ENCODE measurements at places on chromosomes 5 and 9.

DNA sequence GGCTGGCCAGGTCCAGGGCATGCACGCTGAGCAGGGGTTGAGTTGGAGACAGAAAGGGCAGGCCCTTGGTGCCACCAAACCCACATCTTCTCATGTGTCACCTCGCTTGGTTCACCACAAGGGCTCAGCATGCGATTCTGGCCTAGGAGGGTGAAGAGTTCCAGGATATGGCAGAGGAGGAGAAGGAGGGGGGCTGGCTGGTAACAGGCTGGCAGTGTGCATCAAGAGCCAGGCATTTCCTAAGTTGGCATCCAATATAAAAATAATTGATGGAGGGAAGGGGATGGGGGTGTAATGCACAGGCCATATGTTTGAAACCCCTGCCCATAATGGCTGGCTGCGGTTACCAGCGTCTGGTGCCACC is 255.6 kb downstream of the NFIB start:
- no peak for DNase-seq

GRCh38 chr9:126459126-126459525 is 132.5 kb downstream of the MVB12B start:
- peak; percentile 37 for DNase-seq

- DNase-seq: no peak
Observed at GRCh38 chr5:123156577-123157296, 67.7 kb downstream of the PRDM6 start.

DNA sequence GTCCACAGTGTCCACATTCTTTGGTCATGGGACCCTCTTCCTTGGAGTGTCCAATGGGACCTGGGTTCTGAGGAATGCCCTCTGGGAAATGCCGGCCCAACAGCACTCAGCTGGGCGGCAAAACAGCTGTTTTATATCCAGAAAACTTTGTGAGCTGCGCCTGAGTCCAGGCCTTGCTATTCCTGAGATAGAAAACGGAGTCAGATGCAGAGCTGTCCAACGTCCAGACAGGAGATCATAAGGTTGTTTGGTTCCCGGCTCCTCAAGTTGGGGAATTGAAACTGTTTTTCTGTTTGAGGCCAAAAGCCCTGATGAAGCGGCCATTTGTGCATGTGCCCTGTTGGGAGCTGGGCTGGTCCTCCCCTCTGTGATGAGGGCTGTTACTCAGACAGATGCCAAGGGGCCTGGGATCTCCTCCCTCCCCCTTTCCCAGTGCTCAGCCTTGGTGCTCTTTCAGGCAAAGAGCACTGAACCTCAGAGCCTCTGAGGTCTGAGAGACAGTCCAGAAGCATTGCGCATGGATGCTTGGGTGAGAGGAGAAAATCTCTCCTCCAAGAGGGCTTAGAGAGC is 66.6 kb upstream of the GARNL3 start:
- DNase-seq: no peak

DNA sequence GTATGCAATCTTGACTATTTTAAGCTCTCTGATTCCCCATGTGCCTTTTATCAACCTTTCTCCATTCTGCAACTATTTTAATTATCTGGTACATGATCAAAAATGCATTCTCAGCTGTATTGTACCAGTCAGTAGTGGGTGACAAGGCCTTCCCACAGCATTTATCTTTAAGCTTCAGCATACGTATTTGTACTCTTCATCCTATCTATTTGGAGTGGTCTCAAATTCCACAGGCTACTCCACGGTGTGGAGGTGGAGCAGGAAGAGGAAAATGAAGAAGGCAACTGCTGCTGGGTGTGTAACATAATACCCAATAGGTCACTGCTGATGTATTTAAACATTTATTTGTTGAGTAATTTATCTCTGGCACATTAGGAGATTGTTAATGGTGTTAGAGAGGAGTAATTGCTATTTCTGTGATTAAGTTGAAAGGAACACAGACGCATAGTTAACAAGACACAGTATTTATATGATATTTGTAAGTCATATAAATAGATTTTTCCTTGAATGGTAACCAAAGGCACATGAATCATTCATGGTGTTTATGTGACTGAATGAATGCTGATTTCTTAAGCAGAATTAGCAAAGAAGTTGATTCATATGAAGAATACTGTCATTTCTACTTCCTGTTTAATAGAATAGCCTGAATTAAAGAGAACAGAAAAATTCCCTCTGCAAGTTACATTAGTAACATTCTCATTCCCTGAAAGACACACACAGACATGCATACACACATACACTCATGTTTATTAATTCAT is 153.8 kb upstream of the NR3C1 start:
- no peak for DNase-seq

DNA sequence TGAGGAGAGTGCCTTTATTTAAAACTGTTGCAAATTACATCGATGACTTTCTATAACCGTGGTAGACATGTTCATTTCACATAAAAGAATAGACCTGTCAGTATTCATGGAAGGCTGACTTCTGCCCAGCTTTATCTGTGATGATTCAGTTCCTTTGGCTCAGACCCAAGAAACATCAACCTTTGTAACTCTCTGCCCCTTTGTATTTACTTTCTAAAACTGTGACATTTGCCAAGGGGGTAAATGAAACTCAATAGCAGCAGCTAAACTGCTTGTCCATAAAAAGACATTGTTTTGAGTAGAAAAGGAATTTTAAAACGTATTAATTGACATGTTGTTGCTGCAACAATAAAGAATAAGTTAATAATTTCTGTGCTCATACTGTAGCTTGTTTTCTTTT is 137.8 kb upstream of the ANKH start:
- no peak for DNase-seq

DNA sequence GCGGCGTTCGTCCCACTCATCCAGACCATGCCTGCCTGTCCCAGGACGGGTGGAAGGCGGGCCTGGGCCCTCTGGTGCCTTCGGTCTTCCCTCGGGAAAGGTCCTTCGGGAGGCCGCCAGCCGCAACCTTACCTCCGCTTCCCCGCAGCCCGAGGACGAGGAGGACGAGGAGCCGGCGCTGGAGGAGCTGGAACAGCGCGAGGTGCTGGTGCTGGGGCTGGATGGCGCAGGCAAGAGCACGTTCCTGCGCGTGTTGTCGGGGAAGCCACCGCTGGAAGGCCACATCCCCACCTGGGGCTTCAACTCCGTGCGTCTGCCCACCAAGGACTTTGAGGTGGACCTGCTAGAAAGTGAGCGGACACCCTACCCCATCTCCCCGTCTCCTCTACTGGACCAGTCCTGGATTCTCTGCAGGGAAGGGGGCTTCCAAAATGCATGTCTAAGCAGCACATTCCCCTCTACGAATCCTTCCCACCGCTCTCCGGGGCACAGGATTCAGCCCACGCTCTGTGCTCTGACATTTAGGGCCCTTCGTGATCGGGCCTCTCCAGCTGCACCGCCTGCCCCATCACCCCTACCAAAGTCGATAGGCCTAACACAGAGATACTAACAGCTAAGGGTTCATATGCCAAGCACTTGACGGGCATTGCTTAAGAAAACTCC is 1.1 kb downstream of the ARL10 start:
- no peak for DNase-seq

DNA sequence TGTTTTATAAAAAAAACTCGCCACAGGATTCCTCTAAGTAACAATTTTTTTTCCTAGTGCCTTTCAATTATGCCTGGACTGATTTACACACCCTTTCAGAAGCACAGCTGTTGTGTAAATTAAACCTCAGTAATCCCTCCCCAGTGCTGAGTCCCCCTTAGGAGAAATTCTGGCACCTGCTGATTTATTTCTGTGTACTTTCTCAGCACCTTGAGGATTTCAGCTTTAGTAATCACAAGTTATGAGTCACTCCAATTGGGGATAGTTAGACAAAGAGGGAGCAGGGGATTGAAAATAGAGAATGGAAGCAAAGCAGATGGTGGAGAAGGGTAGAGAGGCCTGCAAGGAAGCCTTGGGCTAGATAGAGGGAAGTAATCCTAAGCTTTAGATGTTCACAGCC is 171.7 kb downstream of the TTLL11 start:
- DNase-seq: no peak

- DNase-seq: no peak
Observed at GRCh38 chr5:6576861-6577501, 55.9 kb downstream of the NSUN2 start.

DNA sequence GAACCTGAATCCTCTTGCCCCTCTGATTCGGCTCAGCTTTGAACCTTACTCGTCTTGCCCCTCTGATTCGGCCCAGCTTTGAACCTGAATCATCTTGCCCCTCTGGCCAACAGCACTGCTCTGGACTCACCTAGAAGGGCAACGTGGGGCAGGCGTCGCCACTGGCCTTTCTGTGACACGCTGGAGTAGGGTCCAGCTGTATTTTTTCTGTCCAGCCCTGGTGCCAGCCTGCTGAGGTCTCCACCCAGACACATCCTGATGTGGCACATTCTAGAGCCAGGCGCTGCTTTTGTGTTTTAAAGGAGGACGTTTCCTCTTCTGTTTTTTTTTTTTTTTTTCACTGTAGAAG is 15.2 kb upstream of the CPEB4 start:
- no peak for DNase-seq

- DNase-seq: no peak
Observed at GRCh38 chr5:142568283-142568995, 117.5 kb downstream of the FGF1 start.

DNA sequence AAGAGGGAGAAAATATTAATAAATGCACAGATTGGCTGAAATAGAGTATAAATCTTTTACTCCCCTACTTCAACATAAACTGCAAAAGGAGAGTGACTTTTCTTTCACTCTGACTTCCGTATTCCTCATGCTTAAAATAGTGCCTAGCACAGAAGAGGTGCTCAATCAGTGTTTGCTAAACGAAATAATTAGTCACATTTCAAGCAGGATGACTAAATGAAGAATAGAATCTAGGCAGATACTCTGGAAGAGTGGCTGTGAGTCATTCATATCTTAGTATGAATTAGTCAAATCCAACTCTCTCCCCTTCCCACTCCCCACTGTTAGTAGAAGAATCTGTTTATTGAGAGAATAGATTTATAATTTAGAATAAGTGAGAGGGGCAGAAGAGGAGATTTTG is 4.8 kb downstream of the CD274 start:
- DNase-seq: no peak

DNA sequence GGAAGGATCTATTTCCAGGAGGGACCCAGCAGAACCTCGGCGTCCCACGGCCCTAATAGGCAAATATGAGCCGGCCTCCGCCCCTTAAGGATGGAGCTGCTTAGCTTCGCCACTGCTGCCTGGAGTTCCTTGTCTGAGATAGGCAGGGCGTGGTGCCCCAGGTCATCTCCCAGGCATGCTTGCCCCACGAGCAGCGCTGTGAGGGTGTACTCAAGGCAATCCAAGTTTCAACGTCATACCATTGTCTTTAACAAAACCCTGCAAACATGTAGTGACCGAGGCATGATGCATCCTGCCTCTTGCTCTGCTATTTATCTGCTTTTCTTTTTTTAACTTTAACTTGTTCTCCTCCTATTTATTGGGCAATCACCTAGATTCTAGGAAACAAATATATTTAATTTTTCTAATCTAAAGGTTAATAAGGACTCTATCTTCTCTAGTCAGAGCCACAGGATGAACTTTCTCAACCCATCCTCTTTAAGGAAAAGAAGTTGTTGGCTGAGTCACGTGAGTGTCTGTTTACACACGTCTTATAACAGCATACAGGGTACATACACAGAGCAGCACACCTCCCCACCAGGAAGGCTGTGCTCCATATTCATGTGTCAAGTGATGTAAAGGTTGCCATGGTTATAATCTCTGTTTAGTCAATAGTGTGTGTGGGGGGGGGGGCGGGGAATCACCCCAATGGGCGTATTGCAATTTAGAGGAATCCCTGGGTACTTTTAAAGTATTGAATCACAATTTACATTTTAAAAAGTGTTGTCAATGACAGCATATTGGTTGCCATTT is 27.3 kb upstream of the ZSWIM6 start:
- no peak for DNase-seq

DNA sequence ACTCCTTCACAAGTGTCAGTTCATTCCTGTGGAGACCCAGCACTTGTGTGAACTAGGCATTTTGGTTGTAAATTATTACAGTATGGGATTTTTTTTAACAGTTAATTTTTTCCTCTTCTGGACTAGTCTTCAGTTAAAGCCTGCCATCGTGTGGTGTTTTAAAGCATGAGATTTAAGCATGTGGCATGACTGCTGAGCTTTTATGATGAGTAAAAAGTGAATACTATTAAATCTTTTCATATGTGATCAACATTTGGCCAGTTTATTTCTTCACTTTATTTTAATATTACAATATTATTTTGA is 25.0 kb downstream of the LMNB1 start:
- no peak for DNase-seq

GRCh38 chr5:582936-583635 is 29.1 kb upstream of the CEP72 start:
- no peak for DNase-seq

GRCh38 chr5:10235350-10235749 is 14.3 kb downstream of the ATPSCKMT start:
- DNase-seq: no peak

GRCh38 chr9:5720151-5720550 is 91.2 kb downstream of the RIC1 start:
- no peak for DNase-seq

DNA sequence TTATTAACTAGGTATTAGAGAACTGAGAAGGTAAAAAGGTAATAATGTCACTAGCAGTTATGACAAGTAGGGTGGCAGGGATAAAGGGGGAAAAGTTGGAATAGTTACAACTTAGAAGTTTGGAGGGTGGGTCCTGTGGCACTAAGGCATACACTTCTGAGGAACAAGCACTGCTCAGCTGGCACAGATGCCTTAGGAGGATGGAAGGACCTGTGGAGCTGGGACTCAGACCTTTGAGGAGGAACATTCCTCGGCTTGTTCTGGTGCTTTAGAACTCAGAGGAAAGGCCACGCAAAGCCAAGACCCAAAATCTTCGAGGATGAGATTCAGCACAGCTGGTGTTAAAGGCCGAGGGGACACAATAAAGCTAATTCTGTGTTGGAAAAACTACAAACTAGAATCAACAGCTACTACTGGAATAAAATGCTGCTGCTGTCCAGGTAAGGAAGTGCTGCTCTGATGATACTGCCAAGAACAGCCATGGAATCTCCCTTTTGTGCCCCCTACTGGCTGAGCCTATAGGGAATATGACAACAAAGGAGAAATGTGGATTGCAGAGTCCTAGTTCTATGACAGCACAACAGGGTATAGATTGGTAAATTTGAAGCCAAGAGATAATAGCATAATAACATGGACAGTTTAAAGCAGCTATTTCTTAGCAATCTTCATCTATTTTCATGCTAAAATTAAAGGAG is 126.7 kb downstream of the SLC25A46 start:
- DNase-seq: no peak

DNA sequence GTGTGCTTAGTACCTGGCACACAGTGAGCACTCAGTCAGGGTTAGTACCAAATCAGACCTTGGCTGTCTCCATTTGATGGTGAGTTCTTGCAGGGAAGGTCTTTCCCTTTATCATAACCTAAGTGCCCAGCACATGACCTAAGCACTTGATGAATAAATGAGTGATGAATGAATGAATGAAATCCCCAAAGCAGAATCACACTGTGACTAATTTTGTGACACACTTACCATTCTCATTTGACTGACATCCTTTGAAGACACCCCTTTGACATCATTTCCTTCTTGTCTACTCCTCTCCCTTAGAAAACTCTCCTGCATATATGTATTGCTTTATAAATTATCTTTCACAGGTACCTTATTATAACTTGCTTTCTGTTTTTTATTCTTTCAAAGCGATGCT is 130.2 kb upstream of the ELL2 start:
- no peak for DNase-seq
